Activated naive CD4-positive, alpha-beta T cell treated with Interleukin-2 at 50 U/mL for 16 hours (primary cell): ENCODE measurements at places on chromosomes 12 and 14.

DNA sequence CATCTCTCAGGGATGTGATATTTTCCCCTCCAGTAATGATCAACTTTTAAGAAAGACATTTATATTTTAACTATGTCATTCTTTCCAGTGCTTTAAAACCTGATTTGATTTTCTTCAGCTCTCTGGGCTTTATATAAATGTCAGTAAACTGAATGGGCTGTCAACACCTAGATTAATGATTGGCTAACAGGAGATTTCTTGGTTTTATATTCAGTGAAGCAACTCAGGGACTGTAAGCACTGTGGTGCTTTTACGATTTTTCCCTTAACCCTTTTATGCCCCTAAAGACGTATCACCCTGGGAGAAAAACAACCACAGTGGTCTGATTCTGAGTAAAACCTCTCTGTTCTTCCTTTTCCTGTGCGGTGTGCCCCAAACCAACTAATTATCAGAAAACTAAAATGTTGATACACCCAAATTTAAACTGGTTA is 38.0 kb downstream of the PTGER2 start:
- peak; percentile 30 for DNase-seq

- no peak for DNase-seq
Measured at GRCh38 chr12:20525064-20525610, 156.8 kb downstream of the PDE3A start.

DNA sequence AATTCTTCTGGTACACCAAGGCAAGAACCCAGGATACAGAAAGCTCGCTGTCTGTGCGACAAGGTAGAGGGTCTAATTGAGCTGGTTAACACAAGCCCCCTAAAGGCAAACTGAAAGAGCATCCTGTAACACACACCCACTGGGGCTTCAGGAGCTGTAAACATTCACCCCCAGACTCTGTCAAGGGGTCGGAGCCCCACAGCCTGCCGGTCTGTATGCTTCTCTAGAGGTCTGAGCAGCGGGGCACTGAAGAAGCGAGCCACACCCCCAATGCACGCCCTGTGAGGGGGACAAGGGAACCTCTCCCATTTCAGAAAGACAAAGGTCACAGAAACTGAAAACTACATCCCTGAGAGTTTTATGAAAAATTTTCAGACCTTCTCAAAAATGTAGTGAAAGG is 1.3 kb upstream of the IPO8 start:
- no peak for DNase-seq

DNA sequence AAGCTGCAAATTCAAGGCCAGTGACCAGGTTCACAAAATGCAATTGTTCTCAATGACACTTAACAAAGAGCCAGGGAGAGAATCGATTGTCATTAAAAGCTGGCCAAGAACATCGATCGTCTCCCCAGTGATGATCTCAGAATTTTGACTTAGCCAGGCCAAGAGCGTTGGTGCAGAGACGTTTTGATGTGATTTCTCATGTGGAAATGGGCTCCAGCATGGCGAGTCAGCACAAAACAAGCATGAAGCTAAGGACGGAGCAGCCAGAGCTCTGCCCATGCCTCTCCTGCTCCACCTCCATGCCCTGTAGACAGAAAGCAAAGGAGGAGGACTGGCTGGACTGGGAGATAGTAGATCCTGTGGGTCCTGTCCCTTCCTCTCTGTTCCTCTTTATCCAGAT is 270.8 kb downstream of the FOXN3 start:
- DNase-seq = no peak

DNA sequence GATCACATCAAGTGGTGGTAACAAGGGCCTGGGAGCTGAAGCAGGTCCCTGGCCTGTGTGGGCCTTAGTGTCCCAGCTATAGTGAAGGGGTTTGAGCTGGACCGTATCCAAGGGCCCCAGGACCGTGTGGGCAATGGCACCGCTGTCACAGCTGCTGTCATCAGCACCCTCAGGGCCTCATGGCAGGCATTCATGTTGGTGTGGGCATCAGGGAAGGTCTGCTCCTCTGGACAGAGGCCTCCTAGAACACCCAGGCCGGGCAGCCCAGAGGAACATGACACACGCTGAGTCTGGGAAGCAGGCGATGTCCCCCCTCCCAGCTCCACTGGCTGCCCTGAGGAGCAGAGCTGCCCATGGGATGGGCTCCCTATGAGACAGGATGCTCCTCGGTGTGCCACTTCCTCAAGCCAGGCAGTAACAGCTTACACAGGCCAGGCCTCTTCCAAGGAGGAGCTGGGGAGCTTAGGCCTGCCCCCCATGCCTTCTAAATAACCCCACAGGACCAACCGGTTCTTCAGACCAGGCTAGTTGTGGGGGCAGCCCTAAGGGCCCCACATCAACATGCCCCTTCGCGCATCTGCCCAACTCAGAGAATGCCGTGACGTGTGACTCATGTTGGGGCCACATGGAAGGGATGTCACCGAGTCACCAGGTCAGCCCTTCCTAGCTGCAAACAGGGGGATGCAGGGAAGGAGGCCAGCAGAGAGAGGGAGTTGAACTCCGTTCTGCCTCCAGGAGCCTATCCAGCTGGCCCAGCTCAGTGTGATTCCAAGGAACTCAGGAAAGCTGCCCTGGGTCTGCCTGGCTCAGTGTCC is 80.4 kb downstream of the PITPNM2 start:
- no peak for DNase-seq
